ENCODE measurements at places on chromosomes 13 and 19. TPM values are rescaled to one million over a fixed set of nuclear protein-coding genes. Genes with fewer than 3 reads are reported as not detected.

GRCh38 chr19:33960566-33960965 lies 163.9 kb downstream of the KCTD15 start:
- no peak for DNase-seq
- no peak overlapping the region for H3K27ac ChIP-seq
- no peaks in the 10 kb centered on the region for H3K27me3 ChIP-seq
- H3K4me3 ChIP-seq = no peak overlapping the region

DNA sequence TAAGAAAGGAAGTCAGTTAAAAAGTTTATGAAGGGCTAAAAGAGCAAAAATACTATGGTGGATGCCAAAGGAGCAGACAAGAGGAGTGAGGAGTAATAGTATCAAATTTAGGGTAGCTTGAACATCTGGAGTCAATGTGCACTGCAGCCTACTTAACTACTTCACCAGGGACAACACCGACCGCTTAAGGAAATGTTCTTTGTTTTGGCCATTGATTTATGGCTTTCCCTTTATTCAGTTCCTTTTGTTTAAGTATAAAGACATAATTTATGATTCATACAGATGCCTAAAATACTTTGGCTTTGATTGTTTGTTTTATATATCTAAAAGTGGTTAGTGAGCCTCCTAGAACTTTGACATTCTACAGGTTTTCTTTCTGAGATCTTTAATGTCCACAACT lies 276.3 kb upstream of the PRR20A start:
- H3K27ac ChIP-seq = no peak overlapping the region
- H3K27me3 ChIP-seq = no peaks in the 10 kb centered on the region
- DNase-seq = no peak
- H3K4me1 ChIP-seq = no peaks in the 10 kb centered on the region
- H3K4me3 ChIP-seq = no peak overlapping the region

GRCh38 chr19:29084266-29084665 lies 128.7 kb downstream of the UQCRFS1 start:
- no peak overlapping the region for H3K27ac ChIP-seq
- H3K4me1 ChIP-seq = peaks cover 13% of the 10 kb centered on the region
- H3K27me3 ChIP-seq = no peaks in the 10 kb centered on the region
- H3K36me3 ChIP-seq = no peaks in the 10 kb centered on the region
- DNase-seq = peak; percentile 46

Gene CHERP
- 5.5 TPM for total RNA-seq

Gene SLAIN1
- total RNA-seq = 72.8 TPM

- no peaks in the 10 kb centered on the region for H3K4me1 ChIP-seq
- no peak for DNase-seq
- H3K4me3 ChIP-seq = no peak overlapping the region
- no peaks in the 10 kb centered on the region for H3K36me3 ChIP-seq
These were observed 13.6 kb downstream of the KLF5 start for GRCh38 chr13:73072239-73072900.

DNA sequence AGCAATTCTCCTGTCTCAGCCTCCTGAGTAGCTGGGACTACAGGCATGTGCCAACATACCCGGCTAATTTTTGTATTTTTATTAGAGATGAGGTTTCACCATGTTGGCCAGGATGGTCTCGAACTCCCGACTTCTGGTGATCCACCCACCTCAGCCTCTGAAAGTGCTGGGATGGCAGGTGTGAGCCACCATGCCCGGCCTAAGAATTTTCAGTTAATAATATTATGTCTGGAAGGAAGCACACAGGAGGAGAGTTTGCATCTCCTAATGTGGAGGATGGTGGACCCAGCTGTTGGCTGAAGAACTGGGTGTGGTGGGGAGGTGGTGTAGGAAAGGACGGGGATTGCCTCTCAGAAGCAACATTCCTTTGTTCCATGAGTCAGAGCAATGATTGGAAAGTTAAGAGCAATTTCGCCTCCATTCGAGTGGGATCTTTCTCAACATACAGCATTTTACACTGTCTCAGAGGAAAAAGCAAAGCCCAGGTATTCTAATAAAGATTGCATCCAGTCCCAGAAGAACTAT lies 11.9 kb downstream of the PDCD2L start:
- no peak overlapping the region for H3K27ac ChIP-seq
- DNase-seq = no peak
- H3K4me3 ChIP-seq = no peak overlapping the region
- no peaks in the 10 kb centered on the region for H3K4me1 ChIP-seq

Gene ZSCAN4
- total RNA-seq = not detected

GRCh38 chr19:38721979-38722773 lies 22.1 kb downstream of the CAPN12 start:
- no peaks in the 10 kb centered on the region for H3K4me1 ChIP-seq
- no peak overlapping the region for H3K4me3 ChIP-seq
- no peak overlapping the region for H3K27ac ChIP-seq
- H3K36me3 ChIP-seq = no peaks in the 10 kb centered on the region
- DNase-seq = peak; percentile 48
- no peaks in the 10 kb centered on the region for H3K27me3 ChIP-seq

Gene ALG11
- total RNA-seq = 44.6 TPM

DNA sequence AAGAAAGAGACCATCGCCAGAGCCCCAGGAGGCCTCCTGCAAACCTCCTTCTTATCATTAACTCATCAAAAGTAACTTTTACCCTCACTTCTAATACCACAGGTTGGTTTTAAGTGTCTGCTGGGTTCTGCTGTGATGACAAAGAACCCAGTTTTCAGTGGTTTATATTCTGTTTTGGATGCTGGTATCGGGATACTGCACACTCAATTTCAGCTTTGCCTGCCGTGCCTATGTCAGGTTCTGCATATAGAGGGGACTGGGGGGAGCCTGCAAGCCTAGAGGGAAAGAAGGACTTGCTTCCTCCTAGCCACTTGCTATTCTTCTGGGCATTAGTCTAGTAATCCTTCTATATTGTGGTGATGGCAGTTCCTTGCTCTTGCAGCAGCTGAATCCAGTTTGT lies 242.4 kb downstream of the KCNRG start:
- DNase-seq = no peak
- H3K4me1 ChIP-seq = no peaks in the 10 kb centered on the region
- no peak overlapping the region for H3K27ac ChIP-seq
- no peaks in the 10 kb centered on the region for H3K27me3 ChIP-seq
- no peaks in the 10 kb centered on the region for H3K36me3 ChIP-seq
- no peak overlapping the region for H3K4me3 ChIP-seq

Gene STAP2
- total RNA-seq = 6.8 TPM

Gene KLK3
- total RNA-seq = not detected

- H3K4me1 ChIP-seq = no peaks in the 10 kb centered on the region
- H3K36me3 ChIP-seq = no peaks in the 10 kb centered on the region
- H3K4me3 ChIP-seq = no peak overlapping the region
- no peak overlapping the region for H3K27ac ChIP-seq
These were observed 200.5 kb downstream of the SUCLA2 start for GRCh38 chr13:47800593-47800992.

Gene ADGRE3
- total RNA-seq = not detected

- peak overlapping the region; percentile 74 for H3K27ac ChIP-seq
- no peaks in the 10 kb centered on the region for H3K36me3 ChIP-seq
- no peaks in the 10 kb centered on the region for H3K27me3 ChIP-seq
These were observed 2.3 kb downstream of the DHRS12 start for GRCh38 chr13:51801631-51802099.

Gene TYROBP
- not detected for total RNA-seq

Gene IL17D
- total RNA-seq = 2.6 TPM

- H3K27ac ChIP-seq = no peak overlapping the region
- H3K27me3 ChIP-seq = no peaks in the 10 kb centered on the region
- H3K4me1 ChIP-seq = no peaks in the 10 kb centered on the region
- no peak for DNase-seq
- no peaks in the 10 kb centered on the region for H3K36me3 ChIP-seq
These were observed 90.1 kb upstream of the ABCC4 start for GRCh38 chr13:95391362-95391761.

Gene DENND1C
- 0.19 TPM for total RNA-seq

DNA sequence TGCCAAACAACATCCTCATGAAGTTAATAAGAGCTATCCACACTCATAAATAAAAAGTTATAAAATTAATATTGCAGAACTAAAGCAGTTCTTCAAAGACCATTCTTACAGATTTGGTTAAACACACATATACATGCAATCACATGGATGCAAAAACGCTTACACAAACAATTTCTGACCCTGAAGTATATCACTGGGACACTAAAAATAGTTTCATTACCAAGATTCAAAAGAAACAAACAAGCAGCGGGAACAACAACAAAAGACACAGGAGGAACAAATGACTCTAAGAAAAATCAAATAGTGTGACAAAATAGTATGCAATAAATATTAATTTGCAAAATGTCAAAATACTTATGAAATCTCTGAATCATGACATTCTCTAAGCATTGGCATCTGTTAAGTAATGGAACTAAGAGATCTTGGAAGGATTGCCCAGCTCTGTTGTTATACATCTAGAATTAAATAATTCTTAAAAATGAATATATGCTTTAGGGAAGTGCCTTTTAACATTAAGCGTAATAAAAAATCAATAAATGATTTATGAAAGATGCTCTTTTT lies 132.2 kb downstream of the PCDH9 start:
- no peak overlapping the region for H3K27ac ChIP-seq
- no peaks in the 10 kb centered on the region for H3K36me3 ChIP-seq
- no peak overlapping the region for H3K4me3 ChIP-seq
- DNase-seq = no peak
- H3K4me1 ChIP-seq = no peaks in the 10 kb centered on the region

- no peak overlapping the region for H3K4me3 ChIP-seq
- H3K27ac ChIP-seq = no peak overlapping the region
- no peaks in the 10 kb centered on the region for H3K27me3 ChIP-seq
These were observed 154.0 kb upstream of the GPR12 start for GRCh38 chr13:26914624-26915023.

DNA sequence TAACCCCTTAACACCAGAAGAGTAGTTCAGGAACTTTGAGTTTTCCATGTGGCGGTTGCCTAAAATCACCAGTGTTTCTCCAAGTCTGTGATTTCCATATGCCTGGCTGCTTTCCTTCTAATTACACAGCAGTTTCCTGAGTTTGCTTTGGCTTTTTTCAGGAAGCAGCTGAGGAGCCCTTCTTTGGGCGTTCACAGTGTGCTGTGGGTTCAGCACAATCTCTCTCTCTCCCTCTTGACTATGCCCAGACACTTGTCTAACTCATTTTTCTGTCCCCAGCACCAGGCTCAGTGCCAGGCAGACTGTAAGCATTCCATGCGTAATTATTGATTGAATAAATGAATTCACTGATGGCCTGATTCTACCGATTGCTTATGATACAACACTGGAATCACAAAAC lies 19.7 kb downstream of the SCEL start:
- no peak overlapping the region for H3K4me3 ChIP-seq
- no peak overlapping the region for H3K27ac ChIP-seq
- no peaks in the 10 kb centered on the region for H3K4me1 ChIP-seq
- H3K27me3 ChIP-seq = no peaks in the 10 kb centered on the region
- DNase-seq = no peak
- no peaks in the 10 kb centered on the region for H3K36me3 ChIP-seq

DNA sequence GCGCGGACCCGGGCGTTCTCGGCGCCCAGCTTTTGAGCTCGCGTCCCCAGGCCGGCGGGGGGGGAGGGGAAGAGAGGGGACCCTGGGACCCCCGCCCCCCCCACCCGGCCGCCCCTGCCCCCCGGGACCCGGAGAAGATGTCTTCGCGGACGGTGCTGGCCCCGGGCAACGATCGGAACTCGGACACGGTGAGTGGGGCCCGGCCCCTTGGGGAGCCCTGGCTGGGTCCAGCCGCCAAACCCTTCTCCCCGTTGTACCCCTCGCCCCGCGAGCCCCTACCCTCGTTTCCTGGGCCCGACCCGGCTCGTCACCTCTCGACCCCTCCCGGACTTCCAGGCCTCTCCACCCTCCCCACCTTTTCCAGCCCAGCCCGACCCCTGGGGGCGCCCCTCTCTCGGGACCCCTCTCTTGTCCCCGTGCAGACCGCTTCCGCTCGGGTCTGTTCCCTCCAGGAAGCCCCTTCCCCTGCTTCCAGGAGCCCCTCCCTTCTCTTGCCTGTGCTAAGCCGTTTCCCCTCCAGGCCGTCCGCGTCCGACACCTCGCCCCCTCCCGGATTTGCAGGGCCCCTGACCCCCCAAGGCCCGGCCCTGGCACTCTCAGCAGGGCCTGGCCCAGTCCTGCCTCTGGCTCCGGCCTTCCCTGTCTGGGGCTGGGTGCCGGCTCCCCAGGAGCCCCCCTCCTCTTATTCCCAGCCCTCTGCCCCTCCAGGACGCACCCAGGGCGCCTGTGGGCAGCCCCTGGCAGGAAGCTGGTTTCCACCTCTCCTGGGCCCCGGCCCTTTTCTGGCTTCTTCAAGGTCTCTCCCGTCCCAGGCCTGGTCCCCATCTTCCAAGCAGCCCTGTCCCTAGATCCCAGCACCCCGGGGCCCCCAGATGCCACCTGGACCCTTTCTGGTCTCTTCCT lies 632 bp downstream of the MARK4 start:
- H3K36me3 ChIP-seq = no peaks in the 10 kb centered on the region
- H3K4me3 ChIP-seq = peak overlapping the region; percentile 71
- peak; percentile 74 for DNase-seq
- H3K27ac ChIP-seq = no peak overlapping the region
- peaks cover 12% of the 10 kb centered on the region for H3K4me1 ChIP-seq

DNA sequence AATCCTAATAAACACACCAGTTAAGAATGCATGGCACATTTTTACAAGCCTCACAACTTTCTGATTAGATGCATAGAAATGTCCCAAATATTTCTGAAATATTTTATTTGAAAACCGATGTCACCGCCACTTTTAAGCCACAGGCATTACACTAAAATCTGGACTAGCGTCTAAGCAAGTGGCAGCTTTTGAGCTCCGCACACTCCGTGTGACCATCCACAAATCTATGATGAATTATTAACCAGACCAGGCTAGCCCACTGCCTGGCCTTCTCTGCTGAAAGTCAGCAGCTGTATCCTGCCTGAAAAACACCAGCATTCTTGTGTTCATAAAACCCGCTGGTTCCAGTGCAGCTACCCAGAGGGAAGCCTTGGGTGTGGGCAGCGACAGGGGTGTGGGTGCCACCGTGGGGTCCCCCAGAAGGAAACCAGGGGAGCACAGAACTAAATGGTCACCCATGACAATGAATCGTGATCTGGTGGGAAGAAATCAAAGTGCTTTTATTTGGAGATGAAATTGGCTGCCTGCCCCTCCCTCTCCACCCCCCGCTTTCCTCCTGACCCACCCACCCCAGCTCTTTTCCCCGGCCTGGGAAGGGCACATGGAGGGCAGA lies 13.8 kb downstream of the RASA3 start:
- peaks cover 25% of the 10 kb centered on the region for H3K4me1 ChIP-seq
- H3K4me3 ChIP-seq = no peak overlapping the region
- DNase-seq = no peak

GRCh38 chr13:20136781-20137703 lies 23.8 kb downstream of the GJA3 start:
- peaks cover 44% of the 10 kb centered on the region for H3K27me3 ChIP-seq
- H3K4me3 ChIP-seq = peak overlapping the region; percentile 38
- no peak overlapping the region for H3K27ac ChIP-seq
- peak; percentile 79 for DNase-seq
- H3K4me1 ChIP-seq = no peaks in the 10 kb centered on the region

- no peaks in the 10 kb centered on the region for H3K4me1 ChIP-seq
- no peak overlapping the region for H3K27ac ChIP-seq
- no peak overlapping the region for H3K4me3 ChIP-seq
- H3K36me3 ChIP-seq = no peaks in the 10 kb centered on the region
These were observed 186.2 kb upstream of the GPR12 start for GRCh38 chr13:26946684-26947343.

Gene CDC42EP5
- total RNA-seq = 1.1 TPM

Gene GRIN3B
- total RNA-seq = 5.4 TPM

GRCh38 chr13:90055760-90056159 lies 1291.7 kb upstream of the MIR17HG start:
- no peaks in the 10 kb centered on the region for H3K36me3 ChIP-seq
- no peak overlapping the region for H3K4me3 ChIP-seq
- H3K27me3 ChIP-seq = no peaks in the 10 kb centered on the region
- DNase-seq = no peak
- no peak overlapping the region for H3K27ac ChIP-seq
- peaks cover 5% of the 10 kb centered on the region for H3K4me1 ChIP-seq

Data from neural progenitor cell (in vitro differentiated cells).